ENCODE measurements at places on chromosomes 3 and 15.

DNA sequence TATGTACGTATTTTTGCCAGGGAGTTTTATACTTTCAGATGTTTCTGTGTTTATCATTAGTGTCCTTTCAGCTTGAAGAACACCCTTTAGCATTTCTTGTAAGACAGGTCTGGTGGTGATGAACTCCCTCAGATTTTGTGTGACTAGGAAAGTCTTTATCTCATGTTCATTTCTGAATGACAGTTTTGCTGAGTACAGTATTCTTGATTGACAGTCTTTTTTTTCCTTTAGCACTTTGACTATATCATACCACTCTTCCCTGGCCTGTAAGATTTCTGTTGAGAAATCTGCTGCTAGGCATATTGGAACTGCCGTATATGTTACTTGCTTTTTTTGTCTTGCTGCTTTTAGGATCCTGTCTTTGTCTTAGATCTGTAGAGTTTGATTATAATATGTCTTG is 5.8 kb downstream of the LNP1 start:
- no peak for DNase-seq

- DNase-seq, result no peak
Measured at GRCh38 chr3:108079877-108080276, 11.0 kb downstream of the CD47 start.

DNA sequence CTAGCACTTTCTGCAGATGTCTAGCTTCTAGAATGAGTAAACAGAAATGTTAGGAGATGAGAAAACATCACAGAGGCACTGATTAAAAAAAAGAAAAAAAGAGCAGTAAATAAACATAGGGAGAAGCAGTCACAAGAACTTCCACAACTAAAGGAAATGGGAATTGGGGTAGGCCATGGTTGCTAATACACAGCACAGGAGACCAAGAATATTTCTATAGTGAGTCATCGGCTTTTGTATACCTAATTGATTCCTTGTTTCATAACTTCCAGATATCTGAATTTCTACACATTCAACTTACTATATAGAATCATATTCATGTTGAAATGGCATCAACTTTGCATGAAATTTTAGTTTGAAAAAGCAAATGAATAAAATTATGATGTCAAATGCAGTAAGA is 47.3 kb upstream of the TCF12 start:
- DNase-seq, result no peak

- DNase-seq, result no peak
Measured at GRCh38 chr15:52303093-52303772, 7.6 kb upstream of the MYO5C start.

- no peak for DNase-seq
Measured at GRCh38 chr3:126053513-126053912, 30.4 kb downstream of the SLC41A3 start.

DNA sequence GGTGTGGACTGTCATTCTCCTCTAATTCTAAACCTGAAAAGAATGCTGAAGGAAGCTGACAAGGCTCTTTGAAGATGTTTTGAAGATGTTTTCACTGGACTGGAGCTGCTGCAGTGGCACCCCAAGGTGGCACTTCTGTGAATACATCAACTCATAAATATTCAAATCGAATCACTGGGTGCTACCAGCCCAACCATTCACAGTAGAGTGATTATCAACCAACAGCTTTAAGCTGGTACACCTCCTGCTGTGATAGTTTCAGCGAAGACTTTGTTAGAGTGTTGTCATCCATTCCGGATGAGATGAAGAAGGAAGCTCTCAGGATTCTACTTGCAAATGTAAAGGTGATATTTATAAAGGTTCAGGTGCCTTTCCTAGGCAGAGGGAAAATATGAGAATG is 106.6 kb downstream of the LSAMP start:
- DNase-seq, result no peak

DNA sequence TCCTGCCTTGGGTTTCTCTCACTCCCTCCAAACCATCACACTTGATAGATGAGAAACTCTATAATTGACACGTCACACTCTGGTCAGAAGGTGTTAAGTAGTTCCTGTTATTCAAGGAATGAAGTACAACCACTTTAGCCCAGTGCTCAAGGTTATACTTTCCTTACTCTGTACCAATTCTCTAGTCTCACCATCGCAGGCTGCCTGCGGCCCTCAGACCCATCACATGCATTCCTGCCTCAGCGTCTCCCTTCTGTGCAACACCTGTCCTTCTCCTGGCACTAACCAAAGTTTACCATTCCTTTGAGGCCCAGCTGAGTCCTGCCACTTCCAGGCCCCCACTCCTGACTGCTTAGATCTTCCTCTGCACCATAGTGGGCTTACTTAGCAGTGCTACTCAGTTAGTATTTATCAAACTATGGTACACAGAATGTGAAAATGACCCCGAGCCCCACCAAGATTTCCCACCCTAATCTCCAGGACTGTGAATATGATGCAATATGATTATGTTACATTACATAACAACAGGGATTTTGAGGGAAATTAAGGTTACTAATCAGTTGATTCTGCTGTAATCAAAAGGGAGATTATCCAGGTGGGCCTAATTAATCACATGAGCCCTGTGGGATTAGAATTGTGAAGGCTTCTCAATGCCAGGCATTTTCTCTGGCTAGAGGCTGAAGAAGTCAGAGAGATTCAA is 36.2 kb downstream of the SPINK8 start:
- no peak for DNase-seq

DNA sequence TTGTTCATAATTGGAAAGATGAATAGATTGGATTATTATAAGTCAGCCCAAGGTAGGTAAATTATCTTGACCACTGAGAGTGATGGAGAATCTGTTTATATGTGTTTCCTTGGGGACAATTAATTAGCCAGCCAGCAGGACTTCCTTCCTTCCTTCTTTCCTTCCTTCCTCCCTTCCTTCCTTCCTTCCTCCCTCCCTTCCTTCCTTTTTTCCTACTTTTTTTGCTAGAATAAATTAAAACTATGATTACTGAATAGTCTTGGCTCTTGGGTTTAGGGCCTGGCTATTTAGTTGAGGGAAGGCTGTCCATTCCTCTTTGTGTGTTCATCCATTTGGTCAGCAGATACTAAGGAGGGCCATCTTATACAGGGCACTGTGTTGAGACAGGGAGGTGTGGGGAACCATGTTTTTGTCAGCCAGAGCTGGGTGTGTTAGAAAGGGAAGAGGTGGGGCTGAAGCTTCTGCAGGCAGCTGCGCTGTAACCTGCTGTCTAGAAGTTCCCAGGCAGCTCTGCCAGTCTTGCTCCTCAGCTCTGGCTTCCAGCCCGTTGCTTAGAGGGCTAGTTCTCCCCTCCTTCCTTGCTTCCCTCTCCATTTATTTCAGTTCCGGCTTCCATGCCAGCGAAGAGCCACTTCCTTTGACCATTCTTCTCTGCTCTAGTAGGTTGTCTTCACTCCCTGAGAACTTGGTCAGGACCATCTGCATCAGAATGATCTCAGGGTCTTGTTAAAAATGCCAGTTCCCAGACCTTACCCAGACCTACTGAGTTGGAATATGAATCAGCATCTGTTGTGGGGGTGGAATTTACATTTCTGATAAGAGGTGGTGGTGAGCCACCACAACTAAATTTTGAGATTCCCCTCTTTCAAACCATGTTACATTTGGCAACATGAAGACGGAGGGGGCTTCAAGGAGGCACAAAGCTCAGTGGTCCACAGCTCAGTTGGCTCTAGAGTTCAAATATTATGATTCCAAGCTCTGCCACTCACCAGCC is 113.9 kb downstream of the DGKG start:
- DNase-seq, result no peak

- DNase-seq, result no peak
Measured at GRCh38 chr3:8653800-8654408, 9.3 kb upstream of the SSUH2 start.

GRCh38 chr3:127405791-127406190 is 117.9 kb upstream of the PRR20G start:
- DNase-seq, result no peak

DNA sequence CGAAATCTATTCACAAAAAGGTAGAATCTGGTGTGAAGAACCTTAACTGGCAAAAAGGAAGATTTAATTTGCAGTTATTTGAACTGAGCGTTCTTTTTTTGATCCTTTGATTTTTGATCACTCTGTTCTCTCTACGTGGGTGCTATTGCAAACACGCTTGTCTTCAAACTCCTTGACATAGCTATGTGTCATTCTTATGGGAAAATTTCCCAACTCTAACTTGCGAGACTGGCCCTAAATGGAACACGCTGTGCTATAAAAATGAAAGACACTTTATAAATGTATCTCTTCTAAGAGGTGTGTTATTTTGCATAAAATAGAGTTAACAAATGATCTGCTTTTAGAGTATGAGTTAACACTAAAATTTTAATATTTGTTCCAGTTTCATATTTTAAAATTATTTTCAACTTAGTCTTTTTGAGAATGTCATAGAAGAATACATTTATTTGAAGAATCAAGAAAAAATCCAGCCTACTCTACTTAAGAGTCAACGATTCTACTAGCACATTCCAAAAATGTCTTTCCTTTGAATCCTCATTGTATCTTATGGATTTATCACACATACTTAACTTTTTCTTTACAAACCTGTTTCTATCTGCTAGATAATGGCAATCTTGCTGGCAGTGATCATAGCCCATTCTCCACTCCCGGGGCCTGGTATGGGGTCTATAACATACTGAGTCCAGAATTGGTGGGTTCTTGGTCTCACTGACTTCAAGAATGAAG is 610.0 kb upstream of the TBL1XR1 start:
- no peak for DNase-seq

GRCh38 chr3:160193644-160194192 is 31.5 kb upstream of the C3orf80 start:
- DNase-seq, result no peak

DNA sequence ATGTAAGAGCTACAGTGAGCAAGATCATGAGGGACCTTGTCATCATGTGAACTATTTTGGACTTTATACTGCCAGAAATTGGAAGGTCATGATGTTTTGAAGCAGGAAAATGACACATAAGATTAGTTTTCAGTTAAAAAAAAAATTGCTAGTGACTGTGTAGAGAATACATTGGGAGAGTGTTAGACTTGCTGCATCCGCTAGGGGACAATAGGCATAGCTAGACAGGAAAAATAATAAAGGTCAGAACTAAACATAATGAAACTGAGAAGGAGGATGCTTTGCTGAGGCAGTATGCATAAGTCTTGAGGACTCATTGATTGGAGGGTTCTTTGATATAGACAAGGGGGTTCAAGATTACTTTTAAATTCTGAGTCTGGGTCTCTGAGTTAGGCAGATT is 275.8 kb upstream of the KCNH8 start:
- no peak for DNase-seq

DNA sequence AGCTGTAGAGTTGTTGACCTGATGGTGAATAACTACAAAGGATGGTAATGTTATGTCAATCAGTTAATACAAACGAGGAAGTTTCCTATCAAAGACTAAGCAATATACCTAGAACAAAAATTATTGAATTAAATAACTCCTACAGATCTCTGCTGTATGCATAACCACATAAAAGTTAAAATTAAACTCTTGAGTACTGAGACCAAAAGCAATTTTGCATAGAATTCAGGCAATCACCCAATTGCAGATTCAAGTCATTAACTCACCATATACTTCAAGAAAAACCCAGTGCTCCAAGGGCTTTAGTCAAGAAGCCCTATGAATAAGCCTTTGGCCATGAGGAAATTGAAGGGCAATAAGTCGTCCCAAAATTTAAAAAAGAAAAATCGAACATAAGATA is 518.8 kb downstream of the MECOM start:
- DNase-seq, result no peak

DNA sequence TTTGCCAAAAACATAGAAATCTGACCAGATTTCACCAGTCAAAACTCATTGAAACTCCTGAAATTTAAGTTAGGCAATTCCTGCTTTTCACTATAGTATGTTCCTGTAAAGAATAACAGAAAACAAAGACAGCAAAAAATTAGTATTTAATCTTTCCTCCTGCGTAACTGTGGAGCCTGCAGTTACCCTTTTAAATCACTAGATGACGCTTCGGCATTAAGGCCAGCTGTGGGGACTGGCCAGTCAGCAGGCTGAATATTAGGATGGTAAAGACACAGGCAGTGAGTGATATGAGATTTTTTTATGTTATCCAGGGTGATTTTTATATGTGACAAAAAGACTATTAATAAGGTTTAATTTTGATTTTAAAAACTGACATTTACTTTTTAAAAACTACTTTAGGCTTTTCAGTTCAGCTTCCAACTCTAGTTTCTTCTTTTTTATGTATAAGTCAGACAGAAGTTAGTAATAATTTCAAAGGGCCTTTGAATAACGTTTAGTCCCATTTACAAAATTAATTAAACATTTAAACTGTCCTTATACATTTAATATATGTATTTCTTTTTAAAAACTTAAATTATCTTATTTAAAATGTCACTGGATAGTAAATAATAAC is 165.1 kb downstream of the PPM1L start:
- DNase-seq, result peak; percentile 40

GRCh38 chr15:48119277-48119676 is 1.5 kb upstream of the SLC24A5 start:
- DNase-seq, result no peak

- no peak for DNase-seq
Measured at GRCh38 chr3:184029443-184029842, 2.1 kb upstream of the HTR3D start.

DNA sequence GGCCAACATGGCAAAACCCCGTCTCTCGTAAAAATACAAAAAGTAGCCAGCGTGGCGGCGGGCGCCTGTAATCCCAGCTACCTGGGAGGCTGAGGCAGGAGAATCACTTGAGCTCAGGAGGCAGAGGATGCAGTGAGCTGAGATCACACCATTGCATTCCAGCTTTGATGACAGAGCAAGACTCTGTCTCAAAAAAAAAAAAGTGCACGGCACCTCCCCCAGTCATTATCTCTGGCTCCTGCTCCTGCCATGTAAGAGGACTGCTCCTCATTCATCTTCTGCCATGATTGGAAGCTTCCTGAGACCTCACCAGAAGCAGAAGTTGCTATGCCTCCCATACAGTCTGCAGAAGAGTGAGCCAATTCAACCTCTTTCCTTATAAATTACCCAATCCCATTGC is 4.0 kb upstream of the ALG1L2 start:
- DNase-seq, result no peak

DNA sequence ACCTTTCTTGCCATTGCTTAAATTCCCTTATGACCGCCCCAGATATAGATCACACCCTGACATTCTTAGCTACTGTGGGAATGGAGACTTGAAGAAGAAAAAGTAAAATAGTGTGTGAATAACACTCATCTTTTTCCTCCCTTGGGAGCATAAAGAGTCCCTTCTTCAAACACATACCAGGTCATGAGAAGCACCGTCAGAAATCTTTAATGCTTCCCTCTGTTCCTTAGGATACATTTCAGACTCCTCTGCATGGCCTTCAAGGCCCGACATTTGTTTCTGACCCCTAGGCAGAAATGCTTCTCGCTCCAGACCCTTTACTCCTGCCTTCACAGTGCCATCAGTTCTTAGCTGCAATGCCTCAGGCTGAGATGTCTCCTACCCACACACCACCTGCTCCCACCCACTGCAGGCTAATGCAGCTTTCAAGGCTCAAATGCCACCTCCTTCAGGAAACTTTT is 143.8 kb upstream of the IL12A start:
- DNase-seq, result no peak

GRCh38 chr3:66048051-66048395 is 9.3 kb upstream of the MAGI1 start:
- no peak for DNase-seq

GRCh38 chr3:165837058-165837525 is at the start of gene BCHE:
Gene BCHE (minus strand): TSS chr3:165837423. CDS start chr3:165831033, 6,390 bp downstream.
- no peak for DNase-seq

Measured in GM13977 (cell line).